ENCODE measurements at places on chromosomes 2 and 18.

GRCh38 chr2:190849774-190850173 lies 30.8 kb upstream of the GLS start:
- DNase-seq: no peak

- no peak for DNase-seq
These were observed 154.5 kb downstream of the RPIA start for GRCh38 chr2:88845772-88846661.

DNA sequence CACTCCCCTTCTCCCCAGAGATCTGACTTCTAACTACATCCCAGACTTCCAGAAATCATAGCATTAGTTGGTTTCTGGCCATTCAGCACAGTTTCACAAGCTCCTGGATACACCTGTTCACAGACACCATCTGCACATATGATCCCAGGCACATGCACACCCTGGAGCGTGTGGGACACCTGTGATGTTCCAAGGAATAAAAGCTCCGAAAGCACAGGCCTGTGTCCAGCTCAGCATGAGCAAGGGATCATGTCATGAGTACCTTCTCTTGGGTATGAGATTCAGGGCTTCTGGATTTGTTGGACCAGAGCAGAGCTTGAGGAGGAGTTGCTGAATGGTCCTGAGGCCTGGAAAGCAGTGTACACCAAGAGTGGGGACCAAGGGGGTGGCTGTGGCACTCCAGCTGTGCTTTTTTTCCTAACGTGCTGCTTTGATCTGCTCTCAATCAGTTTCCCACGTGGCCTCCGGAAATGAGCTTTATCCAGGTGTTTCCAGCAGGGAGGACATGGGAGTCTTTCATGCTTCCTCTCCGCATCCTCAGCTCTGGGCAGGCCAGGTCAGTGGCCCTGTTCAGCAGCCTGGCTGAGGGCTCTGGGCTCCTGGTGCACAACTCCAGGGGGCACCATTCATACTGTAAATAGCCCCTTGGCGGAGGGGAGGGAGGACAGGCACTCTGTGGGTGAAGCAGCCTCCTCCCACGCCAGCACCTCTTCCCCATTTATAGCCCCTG lies 1.8 kb downstream of the DYSF start:
- DNase-seq: no peak

- DNase-seq: no peak
These were observed 156.1 kb upstream of the SLC39A10 start for GRCh38 chr2:195500879-195501278.

DNA sequence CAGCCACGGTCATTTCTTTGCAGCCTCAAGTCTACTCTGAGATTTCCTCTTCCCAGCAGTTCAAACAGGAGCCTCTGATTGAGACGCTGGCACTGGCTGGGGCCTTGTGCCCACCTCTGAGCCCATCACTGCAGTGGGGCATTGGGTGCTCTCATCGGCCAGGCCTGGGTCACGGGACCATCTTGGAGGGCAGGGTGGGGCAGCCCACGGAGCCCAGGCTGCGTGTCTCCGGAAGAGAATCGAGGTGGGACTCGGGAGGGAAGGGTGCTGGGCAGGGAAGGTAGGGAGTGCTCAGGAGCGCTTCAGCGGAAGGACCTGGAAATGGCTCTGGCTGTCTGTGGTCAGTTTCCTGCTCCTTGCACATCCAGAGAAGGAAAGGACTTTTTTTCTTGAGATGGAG lies 82.4 kb downstream of the RTP5 start:
- peak; percentile 41 for DNase-seq

- no peak for DNase-seq
These were observed 250.7 kb downstream of the KLHL29 start for GRCh38 chr2:23635442-23636340.

DNA sequence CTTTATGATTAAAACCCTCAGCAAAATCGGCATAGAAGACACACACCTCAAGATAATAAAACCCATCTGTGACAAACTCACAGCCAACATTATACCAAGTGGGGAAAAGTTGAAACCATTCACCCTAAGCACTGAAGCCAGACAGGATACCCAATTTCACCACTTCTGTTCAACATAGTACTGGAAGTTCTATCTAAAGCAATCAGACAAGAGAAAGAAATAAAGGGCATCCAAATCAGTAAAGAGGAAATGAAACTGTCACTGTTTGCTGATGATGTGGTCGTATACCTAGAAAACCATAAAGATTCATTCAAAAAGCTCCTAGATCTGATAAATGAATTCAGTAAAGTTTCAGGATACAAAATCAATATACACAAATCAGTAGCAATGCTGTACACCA lies 16.4 kb upstream of the RPRD1A start:
- no peak for DNase-seq

DNA sequence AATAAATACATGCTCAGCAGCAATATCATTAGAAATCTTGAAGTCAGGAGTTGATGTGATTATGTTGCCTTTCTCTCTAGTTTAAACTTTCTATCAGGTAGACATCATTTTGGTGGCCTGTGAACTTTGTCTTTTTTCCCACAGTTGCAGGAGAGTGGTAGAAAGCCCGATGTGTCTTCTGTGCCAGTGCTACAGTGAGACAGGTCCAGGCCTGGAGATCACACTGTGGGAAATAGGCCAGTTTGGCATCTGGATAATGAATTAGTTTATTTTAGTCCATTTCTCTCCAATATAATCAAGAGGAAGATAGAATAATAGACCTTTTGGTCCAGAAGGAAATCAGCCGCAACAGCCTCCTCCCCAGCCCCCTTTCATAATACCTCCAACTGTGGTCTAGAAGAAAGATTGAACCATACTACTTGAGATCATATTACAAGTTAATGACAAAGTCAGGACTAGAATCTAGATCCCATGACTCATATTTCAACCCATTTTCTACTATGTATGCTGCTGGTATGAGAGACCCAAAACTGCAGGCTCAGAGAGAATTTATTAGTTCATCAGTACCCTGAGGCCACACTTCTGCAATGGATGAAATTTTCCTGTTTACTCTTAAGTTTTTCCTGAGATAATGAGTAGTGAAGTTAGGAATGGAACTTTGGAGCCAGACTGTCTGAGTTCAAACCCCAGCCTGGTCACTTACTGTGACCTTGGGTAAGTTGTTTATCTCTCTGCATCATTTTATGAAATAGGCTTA lies 20.6 kb downstream of the KCMF1 start:
- no peak for DNase-seq

DNA sequence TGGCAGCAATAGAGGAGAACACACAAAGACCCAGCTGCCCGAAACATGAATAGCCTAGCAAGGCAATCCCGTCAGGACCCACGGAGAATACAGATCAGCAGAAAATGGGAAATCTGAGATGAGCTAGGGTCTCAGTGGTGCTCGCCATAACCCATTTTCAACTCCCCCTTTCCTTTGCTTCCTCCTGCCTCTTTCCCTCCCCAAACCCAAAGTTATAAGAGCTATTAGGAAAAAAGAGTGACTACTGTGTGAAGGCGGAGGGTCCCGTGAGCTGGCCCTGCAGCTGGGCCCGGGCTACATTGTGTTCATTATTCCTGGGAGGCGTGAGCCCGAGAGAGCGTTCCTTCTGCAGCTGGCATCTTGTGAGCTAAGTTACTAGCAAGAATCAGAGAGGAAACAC lies 118.4 kb downstream of the PID1 start:
- DNase-seq: no peak

- no peak for DNase-seq
These were observed 176.8 kb downstream of the INO80D start for GRCh38 chr2:205909184-205909572.

GRCh38 chr18:76345901-76346300 lies 149.1 kb downstream of the ZNF516 start:
- no peak for DNase-seq
